ENCODE measurements at places on chromosomes 3 and 15.
A peak's percentile ranks its signal among the peaks of the same experiment; 100 is the strongest.

DNA sequence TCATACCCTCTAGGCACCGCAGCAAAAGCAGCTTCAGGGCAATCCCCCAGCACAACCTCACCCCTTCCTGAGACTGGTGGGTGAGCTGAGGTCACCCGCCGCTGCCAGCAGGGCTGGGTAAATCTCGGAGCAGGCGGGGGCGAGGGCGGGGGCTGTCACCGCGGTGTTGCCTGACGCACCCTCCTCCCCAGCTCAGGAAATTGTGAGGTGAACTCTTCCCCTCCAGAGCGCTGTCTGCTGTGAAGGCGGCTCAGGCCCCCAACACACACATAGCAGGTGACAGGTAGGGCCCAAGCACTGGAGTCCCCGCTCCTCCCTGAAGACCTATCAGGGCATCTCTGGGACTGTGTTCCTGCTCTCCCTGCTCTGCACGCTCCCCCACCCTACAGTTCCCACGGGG, 30.2 kb upstream of the FURIN start:
- peak; percentile 62 for DNase-seq

DNA sequence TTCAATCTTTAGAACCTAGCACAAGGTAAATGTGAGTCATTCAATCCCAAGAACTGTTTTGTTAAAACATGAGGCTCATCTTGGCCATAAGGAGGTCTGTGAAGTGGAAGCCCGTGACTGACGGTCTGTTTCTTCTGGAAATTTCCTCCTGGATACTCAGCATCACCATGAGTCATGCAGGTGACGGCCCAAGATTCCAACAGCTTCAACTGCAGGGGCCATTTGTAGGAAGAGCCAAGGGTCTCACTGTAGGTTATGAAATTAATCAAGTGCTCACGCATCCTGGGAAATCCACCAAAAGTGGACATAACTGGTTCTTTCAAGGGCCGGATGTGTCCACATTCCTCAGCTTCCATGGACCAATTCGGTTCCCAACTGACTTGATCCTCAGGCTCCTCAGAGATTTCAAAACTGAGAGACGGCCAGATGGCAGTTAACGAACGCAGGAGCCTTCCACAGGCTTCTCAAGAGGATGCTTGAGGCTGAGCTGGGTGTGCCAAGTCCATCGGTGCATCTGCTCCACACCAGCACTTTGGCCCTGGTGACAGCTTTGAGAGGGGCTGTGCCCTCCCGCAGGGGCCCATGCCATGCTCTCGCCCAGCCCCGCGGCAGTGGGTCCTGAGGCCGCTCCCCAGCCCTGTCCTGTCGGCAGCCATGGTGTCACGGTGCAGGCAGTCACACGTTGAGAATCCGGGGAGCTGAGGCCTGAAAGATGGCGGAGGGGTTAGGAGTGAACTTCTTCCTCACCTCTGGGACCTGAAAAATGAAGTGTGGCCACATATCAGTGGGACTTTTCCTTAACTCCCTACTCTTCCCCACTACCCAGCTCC, 8.5 kb downstream of the MAP6D1 start:
- DNase-seq: no peak

GRCh38 chr3:64295594-64295993, 70.3 kb upstream of the PRICKLE2 start:
- no peak for DNase-seq

- DNase-seq: peak; percentile 60
Measured at GRCh38 chr3:70550723-70551319, 238.4 kb upstream of the MDFIC2 start.

DNA sequence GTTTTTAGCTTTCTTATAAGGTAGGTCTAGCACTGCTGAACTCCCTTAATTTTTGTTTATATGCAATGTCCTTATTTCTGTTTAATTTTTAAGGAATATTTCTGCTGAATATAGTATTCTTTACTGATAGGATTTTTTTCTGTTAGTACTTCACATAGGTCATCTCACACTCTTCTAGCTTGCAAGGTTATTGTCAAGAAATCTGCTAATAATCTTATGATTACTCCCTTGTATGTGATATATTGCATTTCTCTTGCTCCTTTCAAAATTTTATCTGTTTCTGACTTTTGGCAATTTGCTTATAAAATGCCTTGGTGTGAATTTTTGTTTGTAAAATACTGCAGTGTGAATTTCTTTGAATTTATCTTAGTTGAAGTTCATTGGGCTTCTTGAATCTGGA, 298.4 kb downstream of the GAP43 start:
- DNase-seq: no peak

DNA sequence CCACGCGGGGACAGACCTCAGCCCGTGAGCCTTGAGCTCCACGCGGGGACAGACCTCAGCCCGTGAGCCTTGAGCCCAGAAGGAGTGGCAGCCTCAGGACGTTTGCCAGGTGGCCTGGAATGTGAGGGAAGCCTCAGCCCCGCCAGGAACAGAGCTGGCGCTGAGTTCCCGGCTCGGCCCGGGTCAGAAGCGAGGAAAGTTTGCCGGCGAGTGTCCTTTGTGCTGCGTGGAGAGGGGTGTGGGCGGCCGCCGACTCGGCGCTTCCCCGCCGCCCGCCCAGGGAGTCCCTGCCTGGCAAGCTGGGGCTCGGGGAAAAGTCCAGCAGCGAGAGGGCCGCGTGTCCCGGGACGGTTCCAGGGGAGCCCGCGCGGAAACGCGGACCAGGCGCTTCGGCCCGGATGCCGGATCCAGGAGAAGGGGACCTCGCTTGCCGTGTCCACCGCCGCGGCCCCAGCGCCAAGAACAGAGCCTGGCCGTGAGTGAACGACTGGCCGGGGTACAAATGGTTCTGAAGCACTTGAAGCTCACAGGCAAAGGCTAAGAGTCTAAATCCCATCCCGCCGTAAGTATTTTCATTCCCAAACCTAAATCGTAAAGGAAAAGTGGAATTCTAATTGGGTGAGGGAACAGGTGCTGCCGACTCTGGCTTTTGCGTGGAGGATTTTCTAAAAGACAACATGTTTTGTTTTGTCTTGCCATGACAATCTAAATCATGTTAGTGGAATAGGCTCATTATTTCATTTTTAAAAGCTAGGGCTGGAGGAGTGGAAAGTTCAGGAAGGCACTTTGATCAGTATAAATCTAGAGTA, 1.7 kb downstream of the LRRN1 start:
- no peak for DNase-seq

DNA sequence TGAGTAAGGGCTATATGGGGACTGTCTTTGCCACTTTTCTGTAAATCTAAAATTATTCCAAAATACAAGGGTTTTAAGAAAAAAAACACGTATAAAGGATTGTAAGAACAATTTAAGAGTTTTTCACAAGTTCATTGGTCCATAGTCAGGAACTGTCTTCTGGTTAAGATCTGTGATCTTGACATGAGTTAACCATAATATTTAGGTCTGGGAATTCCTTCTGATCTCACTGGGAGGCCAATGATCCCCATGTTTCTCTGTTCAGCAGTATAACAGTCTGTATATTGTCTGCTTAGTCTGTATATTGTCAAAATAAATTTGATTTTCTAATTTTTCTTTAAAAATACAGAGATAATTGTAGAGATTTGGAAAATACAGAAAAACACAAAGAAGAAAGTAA, 848 bp upstream of the RHCG start:
- no peak for DNase-seq

- no peak for DNase-seq
Measured at GRCh38 chr3:65811892-65812291, 226.8 kb downstream of the MAGI1 start.

GRCh38 chr3:113063126-113063894, 72.5 kb downstream of the GTPBP8 start:
- no peak for DNase-seq

DNA sequence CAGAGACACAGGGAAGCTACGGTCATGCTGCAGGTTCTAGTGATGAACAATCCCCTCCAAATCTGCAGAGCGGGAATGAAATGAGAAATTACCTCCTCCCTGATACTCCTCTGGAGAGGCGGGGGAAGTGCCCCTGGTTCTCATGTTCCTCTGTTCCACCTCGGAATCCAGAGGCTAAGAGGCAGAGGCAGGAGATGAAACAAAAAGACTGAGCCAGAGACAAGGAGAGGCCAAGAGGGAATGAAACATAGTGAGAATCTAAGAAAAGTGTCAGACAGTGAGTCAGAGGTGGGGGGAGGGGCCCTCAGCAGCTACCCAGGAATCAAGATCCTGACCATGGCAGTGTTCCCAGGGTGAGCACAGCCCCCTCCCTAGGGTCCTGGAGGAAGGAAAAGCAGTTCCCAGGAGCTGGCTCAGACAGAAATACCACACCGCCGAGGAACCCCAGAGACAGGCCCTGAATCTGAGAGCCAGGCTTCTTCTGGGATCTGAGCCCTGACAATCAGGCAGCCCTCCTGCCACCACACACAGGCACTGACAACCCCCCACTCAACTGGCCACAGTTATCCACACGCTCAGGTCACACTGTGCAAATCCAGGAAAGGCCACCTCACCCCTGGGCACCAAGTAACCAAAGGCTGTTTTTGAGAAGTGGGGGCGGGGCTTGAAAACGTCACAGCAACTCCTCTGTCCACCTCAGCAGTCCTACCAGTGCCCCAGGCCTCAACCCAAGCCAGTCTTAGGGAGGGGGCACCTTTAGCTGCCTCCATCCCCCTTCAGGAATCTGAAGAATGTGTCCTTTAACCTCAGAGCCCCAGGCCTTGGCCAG, 2.4 kb downstream of the CSRNP1 start:
- DNase-seq: peak; percentile 74

GRCh38 chr15:90344662-90345061, 7.4 kb upstream of the ZNF774 start:
- no peak for DNase-seq

DNA sequence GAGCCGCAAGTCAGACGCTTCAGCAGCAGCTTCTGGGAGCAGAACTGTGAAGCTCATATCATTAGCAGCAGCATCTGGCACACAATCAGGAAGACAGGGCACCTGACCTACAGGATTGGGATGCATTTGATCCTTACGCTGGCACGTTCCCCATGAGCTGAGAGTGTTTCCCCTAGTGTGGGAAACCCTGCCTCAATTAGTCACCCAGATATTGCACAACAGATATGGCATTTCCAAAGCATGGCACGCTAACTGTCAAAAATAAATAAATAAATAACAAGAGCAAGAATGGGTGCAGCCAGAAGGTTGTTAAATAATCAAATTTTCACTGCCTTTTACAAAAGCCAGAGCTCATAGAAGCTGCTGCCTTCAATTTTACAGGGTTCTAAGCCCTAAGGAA, 189.6 kb upstream of the THBS1 start:
- no peak for DNase-seq

- DNase-seq: no peak
Measured at GRCh38 chr15:69517052-69517451, 64.4 kb downstream of the RPLP1 start.

DNA sequence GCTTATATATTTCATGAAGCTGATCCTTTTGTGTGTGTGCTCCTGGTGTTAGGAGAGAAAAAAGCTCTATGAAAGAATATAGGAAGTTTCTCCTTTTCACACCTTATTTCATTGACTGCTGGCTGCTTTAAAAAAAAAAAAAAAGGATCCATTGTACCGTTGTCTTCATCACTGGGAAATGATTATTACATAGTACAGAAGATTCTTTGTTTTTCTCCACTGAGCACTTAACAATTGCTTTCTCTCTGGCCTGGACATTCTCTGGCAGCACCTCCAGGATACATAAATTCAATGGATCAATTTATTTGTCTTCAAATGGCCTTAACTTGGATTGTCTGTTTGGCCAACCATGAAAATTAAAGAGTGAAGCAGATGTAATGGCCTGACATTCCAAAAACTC, 37.2 kb downstream of the DPH3 start:
- no peak for DNase-seq

- no peak for DNase-seq
Measured at GRCh38 chr15:27086149-27086548, 115.2 kb downstream of the GABRG3 start.

GRCh38 chr3:147173257-147173656, 233.1 kb downstream of the ZIC4 start:
- DNase-seq: no peak

- DNase-seq: no peak
Measured at GRCh38 chr15:87312221-87312620, 944.3 kb downstream of the NTRK3 start.

DNA sequence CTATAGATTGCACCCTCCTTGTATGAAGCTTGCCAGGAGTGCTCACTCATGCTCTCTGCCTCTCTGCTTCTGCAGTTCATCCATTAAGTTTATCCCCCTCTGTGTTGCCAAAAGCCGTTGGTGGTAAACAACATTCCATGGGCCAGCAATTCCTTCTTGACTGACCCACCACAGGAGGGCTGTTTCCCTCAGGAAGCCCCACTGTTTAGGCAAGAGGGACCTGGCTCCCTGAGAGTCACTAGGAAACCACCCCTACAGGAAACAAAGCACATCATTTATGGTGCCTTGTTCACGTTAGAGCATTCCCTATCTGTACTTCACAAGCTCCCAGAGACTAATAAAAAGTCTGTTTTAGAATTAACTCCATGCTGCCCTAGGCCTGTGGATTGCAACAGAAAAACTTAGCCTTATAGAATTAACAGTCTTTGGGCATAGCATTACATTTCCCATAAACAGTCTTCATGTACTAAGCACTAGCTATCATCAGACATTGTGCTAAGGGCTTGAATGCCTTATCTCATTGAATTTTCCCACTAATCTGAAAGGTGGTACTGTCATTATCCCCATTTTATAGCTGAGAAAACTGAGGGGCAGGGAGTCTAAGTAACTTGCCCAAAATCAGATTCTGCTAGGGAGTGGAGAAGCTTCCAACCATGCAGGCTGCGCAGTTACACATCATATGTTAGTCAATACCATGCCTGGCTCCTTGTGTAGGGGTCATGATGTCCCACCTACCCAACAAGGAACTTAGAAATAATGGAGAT, 149.9 kb downstream of the SHQ1 start:
- no peak for DNase-seq

DNA sequence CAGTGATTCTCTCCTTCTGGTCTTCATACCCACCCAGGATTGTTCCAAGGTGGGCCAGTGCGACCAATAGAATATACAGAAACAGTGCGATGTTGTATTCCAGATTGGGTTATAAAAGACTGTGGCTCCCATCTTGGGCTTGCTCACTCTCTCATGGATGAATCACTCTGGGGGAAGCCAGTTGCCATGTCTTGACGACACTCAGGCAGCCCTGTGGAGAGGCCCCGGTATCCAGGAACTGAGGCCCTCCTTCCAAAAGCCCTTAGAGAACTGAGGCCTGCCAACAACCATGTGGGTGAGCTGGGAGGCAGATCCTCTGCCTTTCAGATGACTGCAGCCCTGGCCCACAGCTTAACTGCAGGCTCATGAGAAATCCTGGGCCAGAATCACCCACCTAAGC, 57.2 kb downstream of the SH3GL3 start:
- no peak for DNase-seq

DNA sequence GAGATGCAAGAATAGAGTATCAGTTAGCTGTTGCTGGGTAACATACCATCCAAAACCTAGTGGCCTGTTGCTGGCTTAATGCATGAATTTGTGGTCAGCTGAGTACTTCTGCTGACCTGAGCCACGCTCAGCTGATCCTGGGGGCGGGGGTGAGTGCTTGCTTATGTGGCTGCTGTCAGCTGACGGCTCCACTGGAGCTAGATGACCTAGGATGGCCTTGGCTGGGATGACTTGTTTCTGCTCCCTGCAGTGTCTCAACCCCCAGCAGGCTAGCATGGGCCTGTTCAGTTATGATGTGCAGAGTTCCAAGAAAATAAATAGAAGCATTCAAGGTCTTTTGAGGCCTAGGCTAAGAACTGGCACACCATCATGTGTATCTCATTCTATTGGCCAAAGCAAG, 63.9 kb downstream of the FBLN2 start:
- no peak for DNase-seq

GRCh38 chr3:148657470-148657869, 40.2 kb upstream of the AGTR1 start:
- no peak for DNase-seq

GRCh38 chr3:13335059-13335458, 85.1 kb downstream of the NUP210 start:
- no peak for DNase-seq

All from stimulated activated CD4-positive, alpha-beta T cell treated with anti-CD3 and anti-CD28 coated beads, Interleukin-12 subunit alpha, Interleukin-12 subunit beta, amount 100 ng/mL, for 24 hours (primary cell).